Activated T-cell treated with anti-CD3 and anti-CD28 coated beads for 24 hours (primary cell): ENCODE measurements at places on chromosomes 2 and 18.

DNA sequence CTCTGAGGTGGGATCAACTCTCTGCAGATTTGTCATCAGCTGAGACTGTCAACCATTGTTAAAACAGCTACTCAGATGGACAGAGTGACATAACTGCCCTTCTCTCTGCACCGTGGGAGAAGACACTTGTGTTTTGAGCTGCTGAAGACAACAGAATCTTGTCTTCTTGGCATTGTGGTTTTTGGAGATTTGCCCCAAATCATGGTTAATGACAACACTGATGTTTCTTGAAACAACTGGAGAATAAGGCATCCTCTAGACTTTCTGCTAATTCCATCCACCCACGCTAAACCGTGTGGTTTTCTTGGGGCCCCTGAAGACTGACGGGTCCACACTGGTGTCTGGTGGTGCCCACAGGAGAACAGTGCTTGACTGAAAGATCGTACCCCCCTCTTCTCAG is 39.5 kb downstream of the SH3BP4 start:
- DNase-seq, result no peak

- no peak for DNase-seq
Measured at GRCh38 chr18:75343389-75343788, 84.1 kb downstream of the SMIM21 start.

DNA sequence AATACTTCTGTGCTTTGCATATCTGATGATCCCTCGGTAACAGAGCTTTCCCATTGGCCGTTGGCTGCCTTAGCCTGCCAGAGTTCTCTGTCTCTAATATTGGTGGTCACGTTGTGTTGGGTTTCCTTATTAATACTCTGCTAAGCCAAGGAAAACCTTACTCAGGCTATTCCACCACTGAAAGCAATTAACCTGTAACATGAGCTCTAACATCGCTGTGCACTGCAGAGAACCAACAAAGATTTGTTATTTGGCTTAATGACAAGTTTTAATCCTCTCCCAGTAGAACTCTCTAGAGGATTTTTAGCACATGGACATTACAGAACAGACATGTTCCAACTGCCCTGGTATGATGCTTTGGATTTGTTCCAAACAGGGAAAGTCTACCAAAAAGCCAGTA is 825.9 kb upstream of the POU3F3 start:
- no peak for DNase-seq

DNA sequence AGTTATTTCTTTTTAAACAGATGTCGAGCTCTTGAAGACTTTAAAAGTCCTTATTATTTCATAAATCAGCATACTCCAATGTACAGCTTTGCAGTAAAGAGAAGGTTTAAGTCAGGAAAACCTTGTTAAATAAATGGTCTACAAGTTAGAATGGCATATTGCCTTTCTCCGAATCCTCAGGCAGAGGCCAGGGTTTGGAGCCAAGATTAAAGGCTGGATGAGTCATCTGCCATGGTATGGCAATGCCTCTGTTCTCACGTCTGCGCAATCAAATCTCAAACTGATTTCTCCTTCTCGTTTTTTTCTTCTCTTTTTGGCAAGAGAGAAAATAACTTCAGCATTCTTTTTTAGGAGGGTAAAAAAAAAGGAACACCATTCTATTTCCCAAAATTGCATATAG is 5.6 kb upstream of the KCNJ3 start:
- DNase-seq, result no peak

GRCh38 chr2:236975766-236976165 is 109.9 kb upstream of the COPS8 start:
- DNase-seq, result no peak

- no peak for DNase-seq
Measured at GRCh38 chr2:120294008-120294340, 41.3 kb downstream of the RALB start.

GRCh38 chr18:58308463-58308862 is 264.4 kb downstream of the NEDD4L start:
- DNase-seq, result no peak

GRCh38 chr2:79971807-79972206 is 332.7 kb downstream of the LRRTM1 start:
- no peak for DNase-seq
